ENCODE measurements at places on chromosomes 11 and 22.

DNA sequence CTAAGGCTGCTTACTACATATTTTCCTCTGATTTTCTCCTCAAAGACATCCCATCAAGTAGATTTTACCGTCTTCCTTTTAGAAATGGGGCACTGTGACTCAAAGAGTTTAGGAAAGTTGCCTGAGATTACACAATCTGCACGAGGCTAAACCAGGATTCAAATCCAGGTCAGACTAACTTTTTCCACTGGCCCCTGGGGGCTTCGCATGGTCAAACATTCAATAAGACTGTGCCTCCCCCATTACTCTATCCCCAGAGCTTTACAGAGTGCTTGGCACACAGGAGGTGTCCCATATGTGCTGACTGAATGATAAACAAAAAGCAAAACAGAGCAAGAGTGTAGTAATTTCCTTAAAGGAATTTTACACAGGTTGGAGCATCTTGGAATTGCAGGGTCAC is 118.1 kb upstream of the TEAD1 start:
- no peak for DNase-seq

- no peak for DNase-seq
Observed at GRCh38 chr11:129418039-129418438, 42.4 kb downstream of the BARX2 start.

- DNase-seq = no peak
Observed at GRCh38 chr22:17381192-17381913, 12.1 kb downstream of the CECR2 start.

GRCh38 chr11:64572143-64572542 is 18.9 kb upstream of the SLC22A12 start:
- no peak for DNase-seq

DNA sequence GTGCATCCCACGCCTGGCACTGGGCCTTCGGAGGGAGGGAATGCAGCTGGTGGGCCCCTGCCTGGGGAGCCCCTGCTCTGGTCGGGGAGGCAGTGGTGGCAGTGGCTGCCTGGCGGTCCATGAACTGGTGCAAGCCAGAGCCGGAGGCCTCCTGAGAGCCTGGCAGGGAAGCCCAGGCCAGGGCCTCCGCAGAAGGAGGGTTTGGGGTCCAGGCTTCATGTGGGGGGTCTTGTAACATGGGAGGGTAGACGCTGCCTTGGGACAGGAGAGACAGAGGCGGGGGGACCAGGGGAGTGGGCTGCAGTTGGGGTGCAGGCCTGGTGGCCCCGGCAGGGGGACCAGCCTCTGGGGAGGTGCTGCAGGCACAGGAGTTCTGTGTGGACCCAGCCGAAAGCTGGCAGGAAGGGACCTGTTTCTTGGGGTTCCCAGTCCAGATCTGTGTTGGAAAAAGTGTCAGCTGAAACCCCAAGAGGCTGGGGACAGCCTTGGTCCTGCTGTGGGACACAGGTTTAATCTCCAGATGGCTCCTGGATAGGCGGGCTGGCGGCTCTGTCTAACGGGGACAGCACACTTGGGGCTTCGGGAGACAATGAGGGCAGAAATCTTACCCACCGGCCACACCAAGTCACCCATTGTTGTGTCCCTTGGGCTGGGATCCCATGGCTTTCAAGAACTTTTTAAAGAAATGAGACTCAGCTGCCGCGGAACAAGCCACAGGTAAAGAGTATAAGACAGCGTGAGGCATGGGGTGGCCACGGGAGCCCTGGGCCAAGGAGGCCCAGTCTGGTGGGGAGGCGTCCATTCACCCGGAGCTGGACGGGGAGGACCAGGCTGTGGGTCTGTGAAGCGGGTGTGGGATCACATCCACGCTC is 73.5 kb downstream of the KCNQ1 start:
- no peak for DNase-seq

DNA sequence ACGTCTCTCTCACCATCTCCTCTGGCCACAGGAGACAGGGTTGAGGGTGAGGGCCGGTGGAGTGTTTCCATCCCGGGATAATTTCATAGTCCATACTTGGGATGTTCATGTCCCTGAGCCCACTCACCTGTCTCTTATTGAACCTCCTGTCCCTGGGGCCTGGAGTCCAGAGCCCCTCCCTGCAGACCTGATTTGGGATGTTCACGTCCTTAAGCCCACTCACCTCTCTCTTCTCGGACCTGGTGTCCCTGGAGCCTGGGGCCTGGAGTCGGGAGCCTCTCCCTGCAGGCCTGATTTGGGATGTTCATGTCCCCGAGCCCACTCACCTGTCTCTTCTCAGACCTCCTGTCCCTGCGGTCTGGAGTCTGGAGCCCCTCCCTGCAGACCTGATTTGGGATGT is 868.2 kb downstream of the BRD1 start:
- DNase-seq = peak; percentile 14

DNA sequence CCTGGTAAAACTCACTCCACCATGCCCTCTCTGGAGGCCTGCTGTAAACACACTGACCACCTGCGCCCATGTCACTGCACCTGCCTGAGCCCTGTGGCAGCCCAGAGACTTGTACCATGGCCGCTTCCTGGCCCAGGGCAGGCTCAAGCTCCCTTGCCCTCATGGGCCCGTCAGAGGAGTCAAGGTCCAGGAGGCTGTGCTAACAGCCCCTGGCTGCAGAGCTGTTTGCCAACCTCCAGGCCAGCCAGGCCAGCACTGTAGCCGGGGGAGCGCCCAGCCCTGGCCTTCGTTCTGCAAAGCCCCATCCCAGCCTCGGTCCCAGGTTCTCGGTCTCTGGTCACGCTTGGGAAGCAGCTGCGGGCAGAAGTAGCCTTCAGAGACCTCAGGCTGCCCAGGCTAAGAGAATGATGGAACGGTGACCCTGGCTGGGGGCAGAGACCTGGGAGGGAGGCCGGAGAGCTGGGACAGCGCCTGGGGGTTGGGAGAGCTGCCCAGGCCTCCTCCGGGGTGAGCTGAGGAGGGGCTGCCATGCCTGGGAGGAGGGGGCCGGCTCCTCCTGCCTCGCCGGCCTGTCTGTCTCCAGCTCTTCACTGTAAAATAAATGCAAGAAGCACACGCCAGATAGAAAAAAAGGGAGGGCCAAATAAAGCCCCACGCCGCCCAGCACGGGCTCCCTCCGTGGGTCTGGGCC is 11.9 kb upstream of the TCF20 start:
- DNase-seq = no peak

DNA sequence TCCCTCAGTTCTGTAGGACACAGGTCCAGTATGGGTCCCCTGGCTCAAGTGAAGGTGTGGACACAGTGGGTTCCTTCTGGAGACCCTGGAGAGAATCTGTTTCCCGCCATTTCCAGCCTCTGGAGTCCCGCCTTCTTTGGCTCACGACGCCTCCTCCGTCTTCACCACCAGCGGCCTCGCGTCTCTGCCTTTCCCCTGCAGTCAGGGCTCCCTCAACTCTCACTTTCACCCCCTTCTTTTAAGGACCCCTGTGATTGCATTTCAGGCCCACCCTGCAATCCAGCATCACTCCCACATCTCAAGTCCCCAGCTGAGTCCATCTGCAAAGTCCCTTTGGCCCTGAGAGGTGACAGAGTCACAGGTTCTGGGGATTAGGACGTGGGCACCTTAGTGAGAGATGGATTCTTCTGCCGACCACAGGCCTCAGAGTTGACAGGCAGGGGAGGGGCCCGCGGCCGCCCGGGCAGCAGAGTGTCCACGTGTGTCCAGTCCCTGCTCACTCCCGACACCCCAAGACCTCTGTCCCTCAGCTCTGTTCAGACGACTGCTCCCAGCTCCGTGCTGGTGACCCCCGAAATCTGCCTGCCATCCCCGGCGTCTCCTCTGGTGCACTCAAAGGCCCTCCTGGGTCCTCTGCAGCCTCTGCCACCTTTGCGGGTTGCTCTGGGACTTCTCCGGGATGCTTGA is 36.9 kb upstream of the KRTAP5-7 start:
- DNase-seq = no peak

GRCh38 chr11:116911976-116912734 is 74.7 kb upstream of the APOA1 start:
- no peak for DNase-seq

DNA sequence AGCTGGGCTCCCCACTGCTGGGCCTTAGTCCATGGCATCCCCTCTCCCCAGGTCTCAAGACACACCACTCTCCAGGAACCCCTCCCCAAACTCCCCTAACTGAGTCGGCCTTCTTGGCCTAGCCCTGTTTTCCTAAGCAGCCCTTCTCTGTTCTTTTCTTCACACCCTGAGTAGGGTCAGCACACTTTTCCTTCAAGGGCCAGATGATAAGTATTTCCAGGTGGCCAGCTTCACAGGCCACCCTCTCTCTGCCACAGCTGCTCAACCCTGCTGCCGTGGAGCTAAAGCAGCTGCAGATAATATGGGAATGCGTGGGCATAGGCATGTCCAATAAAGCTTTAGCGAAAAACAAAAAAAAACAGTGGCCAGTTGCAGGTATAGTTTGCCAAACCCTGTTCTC is 24.1 kb downstream of the DGCR2 start:
- DNase-seq = no peak

DNA sequence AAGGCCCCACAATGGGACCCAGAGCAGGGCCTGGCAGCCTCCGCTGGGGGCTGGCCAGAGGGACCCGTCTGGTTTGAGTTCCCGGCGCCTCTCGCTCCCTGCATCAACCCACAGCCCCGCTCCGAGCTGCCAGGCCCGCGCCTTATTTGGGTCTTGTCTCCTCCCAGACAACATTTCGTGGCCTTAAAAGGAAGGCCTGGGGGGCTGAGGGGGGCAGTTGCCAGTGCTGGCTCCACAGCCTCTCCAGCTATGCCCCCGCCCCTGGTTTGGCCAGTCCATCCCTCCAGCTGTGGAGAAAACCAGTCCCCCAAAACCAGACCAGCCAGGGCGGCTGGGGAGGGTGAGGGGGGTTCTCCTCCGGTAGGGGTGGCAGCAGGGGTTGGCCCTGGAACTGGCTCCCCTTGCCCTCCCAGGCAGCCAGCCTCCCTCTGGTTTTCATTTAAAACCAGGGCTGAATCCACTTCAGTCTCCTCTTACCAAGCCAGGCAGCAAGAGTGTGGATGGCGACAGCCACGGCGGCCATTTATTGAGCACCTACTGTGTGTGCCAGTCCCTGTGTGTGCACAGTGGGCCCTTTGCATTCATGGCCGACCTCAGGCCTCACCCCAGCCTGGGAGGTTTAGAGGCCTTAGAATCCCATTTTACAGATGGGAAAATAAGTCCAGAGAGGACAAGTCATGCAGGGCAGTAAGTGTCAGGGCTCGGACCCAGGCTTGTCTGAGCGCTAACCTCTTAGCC is 18.6 kb downstream of the EMID1 start:
- DNase-seq = no peak

- DNase-seq = no peak
Observed at GRCh38 chr11:133072378-133072777, 459.9 kb downstream of the OPCML start.

DNA sequence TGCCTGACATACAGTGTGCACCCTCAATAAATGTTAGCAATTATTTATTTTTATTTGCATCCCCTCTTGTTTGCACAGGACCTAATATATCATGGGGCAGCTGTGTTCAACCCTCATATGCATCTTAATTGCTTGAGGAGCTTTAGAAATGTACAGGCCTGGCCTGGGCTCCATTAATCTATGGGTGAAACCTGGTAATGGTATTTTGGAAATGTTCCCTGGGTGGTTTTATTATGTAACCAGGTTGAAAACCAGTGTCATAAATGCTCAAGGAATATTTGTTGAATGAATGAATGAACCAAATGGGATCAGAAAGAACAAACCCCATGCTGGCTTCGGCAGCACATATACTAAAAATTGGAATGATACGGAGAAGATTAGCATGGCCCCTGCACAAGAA is 84.0 kb upstream of the PICALM start:
- DNase-seq = no peak

DNA sequence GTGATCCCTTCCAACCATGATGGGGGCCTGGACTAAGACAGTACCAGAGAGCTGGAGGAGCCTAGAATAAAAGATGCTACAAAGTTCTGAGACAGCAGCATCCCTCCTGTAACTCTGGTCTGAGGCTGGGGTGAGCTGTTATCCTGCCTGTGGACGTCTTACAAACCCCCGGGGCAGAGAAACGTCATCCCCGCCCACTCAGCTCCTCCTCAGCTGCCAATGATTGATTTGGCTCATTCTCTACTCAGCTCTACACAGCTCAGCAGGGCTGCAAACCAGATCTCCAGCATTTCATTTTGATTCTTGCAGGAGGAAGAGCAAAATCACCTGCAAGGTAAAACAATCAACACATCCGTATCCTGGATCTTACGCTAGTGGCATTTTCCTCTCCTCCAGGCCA is 55.5 kb downstream of the CSNK2A3 start:
- no peak for DNase-seq

GRCh38 chr11:30983776-30984441 is 385.6 kb downstream of the DCDC1 start:
- no peak for DNase-seq

DNA sequence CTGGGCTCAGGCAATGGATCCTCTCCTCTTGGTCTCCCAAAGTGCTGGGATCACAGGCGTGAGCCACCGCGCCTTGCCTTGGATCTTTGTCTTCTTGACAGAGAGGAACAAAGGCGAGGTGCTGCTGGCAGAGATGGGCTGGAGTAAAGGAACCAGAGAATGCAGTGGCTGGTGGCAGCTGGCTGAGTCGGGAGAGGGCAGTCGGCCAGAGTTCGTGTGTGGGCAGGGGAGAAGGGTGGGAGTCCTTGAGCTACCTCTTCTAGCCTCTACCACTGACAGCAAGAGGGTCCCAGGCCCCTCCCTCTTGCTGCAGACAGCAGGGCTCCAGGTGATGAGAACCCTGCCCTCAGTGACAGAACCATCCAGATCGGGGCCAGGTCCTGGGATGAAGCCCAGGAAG is 86.2 kb upstream of the LINC01488 start:
- DNase-seq = no peak

- no peak for DNase-seq
Observed at GRCh38 chr11:126538071-126538470, 182.6 kb downstream of the ST3GAL4 start.

DNA sequence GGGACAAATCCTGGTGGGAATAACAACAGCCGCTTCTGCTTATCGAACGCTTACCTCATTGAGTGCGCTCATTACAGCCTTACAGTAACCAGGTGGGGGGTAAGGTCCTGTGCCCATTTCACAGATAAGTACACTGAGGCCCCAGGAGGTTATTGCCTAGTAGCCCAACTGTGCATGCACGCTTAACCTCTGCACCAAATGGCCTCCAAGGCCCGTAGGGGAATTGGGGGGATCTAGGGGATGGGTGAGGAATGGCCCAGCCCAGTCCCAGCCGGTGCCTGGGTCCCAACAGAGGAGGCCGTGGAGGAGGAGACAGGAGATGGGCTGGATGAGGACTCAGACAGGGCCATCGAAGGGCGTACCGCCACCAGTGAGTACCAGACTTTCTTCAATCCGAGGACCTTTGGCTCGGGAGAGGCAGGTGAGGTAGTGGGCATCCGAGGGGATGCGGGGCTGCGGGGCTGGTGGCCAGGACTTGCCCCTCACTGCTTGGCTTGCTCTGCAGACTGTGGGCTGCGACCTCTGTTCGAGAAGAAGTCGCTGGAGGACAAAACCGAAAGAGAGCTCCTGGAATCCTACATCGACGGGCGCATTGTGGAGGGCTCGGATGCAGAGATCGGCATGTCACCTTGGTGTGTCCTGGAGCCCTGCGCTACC is 7.3 kb downstream of the F2 start:
- no peak for DNase-seq

- no peak for DNase-seq
Observed at GRCh38 chr11:70661761-70662501, 263.6 kb downstream of the CTTN start.

Data from CD4-positive, alpha-beta T cell (primary cell).